ENCODE measurements at places on chromosomes 11 and 22. TPM values are rescaled to one million over a fixed set of nuclear protein-coding genes. Genes with fewer than 3 reads are reported as not detected.

Gene SCGB1D4
- not detected for polyA plus RNA-seq

DNA sequence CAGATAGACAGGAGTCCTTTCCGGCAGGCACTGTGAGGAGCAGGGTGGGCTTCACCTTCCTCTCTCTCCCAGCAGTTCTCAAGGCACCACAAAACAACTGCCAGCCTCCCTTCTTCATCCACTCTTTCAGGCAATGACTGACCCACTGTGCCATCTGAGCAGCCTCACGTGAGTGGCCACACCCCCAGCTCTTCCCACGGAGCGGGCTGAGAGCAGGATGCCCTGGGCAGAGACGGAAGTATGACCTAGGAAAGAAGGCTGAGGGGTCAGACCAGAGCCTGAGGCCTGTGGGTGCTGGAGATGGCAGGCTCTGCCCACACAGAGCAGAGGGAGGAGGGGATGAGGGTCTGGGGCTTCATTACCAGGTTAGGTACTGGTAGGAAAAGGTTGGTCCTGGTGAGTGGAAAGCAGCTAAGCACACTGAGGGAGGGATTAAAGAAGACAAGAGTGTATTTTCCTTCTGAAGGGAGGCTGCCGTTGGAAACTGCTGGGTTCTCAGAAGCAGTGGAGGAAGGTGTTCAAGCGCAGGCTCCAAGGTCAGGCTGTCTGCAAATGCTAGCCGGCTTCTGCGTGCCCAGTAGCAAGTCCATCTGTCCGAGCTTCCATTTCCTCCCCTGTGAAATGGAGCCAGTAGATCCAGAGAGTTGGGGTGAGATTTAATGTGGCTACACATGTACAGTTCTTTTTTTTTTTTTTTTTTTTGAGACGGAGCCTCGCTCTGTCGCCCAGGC, 4.6 kb downstream of the NLRP6 start:
- no peak for DNase-seq

GRCh38 chr11:29844701-29845379, 172.0 kb downstream of the KCNA4 start:
- no peak for DNase-seq

DNA sequence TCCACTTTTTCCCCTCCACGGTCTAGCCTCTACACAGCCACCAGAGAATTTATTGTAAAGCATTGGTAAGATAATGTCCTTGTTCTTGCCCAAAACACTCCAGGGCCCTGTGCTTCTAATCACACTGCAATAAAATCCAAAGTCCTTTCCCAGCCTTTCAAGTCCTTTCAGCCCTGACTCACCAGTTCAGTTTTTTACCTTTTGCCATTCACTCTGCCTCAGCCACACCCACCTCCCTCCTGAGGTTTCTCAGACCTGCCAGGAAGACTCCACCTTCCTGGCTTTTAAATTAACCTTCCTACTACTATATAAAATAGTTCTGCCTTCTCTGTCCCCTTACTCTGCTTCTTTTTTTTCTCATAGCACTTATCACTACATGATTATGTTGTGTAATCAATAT, 91.0 kb upstream of the ARHGAP32 start:
- peak; percentile 14 for DNase-seq

Gene ANGPTL5
- not detected for polyA plus RNA-seq

Gene PGA5
- polyA plus RNA-seq: not detected

GRCh38 chr22:23692598-23693291, 1.9 kb downstream of the RGL4 start:
- DNase-seq: no peak

GRCh38 chr11:79168530-79169110, 272.2 kb downstream of the TENM4 start:
- DNase-seq: no peak

GRCh38 chr11:947744-948143, 22.1 kb downstream of the AP2A2 start:
- DNase-seq: no peak

GRCh38 chr11:47101406-47101805, 75.3 kb downstream of the ARFGAP2 start:
- no peak for DNase-seq

Gene PLAAT2
- polyA plus RNA-seq: 0.14 TPM

GRCh38 chr11:124754710-124755109, 2.7 kb upstream of the VSIG2 start:
- no peak for DNase-seq

- DNase-seq: peak; percentile 28
Measured at GRCh38 chr22:17754233-17754925, 19.9 kb downstream of the BID start.

Gene GDPD4
- polyA plus RNA-seq: not detected

Gene APOBEC3B
- polyA plus RNA-seq: 19.1 TPM

DNA sequence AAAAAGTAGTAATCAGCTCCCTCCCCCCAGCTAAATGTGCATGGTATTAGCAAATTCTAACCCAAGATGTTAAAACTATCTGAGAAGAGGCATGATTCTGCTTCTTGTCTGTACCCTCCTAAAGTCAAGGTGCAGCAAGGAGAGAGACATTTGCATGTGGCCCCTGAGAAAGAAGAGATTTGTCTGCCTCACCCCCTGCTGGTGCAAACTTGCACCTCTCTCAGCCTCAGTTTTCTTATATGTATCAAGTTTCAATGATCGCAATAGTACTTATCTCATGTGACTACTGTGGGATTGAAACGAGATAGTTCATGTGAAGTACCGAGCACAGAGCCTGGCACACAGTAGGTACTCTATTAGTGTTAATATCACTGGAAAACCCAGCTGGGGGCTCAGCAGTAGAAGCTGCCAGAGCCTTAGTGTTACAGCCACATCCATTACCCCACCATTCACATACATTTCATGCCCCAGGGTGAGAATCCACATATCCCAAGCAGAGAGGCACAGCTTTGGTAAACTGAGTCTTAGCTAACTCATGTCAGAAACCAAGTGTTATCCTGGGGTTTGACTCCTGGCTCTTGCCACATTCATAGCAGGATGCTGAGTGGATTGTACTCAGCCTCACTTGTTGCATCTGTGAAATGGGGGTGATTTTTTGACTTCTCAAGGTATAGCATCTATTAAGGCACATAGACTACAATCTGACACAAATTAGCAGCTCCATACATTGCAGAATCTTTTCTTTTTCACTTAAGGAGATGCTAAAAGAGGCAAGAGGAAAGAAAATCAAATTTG, 24.9 kb downstream of the CD44 start:
- DNase-seq: no peak

DNA sequence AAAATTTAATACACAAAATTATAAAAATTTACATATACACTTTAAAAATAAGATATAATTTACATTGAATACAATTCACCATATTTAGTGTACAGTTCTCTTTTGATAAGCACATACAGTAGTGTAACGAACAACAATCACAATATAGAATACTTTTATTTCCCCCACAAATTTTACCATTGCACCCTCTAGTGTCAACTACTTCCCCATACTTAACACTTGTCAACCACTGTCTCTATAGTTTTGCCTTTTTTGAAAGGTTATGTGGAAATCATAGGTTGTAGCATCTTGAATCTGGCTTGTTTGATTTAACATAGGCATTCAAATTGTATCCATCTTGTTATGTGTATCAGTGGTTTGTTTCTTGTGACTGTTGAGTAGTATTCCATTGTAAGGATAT, 21.3 kb upstream of the PANX1 start:
- DNase-seq: no peak

DNA sequence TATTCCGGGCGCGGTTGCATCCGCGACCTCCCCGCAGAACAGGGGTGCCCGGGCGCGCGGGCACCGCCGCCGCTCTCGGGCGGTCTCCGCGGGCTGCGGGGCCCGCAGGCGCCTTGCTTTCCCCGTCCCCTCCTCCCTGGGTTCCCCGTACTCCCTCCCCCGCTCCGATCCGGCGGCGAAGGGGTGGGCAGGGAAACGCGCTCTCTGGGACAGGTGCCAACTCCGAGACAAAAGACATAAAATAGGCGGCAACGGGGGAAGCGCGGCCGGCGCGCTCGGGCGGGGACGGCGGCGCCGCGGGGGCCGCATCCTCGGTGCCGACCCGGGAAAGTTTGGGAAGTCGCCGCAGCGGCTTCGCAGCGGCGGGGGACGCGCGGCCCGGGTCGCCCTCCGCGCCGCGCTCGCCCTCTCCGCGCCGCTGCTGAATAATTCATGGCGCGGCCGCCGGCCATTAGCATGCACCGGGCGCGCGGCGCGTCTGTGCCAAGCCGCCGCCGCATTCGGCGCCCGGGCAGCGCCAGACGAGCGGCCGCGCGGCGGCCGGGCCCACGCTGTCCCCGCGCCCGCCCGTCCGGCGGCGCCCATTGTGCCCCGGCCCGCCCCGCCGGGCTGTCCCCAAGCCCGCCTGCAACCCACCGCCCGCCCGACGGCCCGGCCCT, 78.7 kb upstream of the PPARA start:
- peak; percentile 92 for DNase-seq

GRCh38 chr22:35312198-35313059, 12.7 kb downstream of the TOM1 start:
- no peak for DNase-seq

Gene FAM111B
- 12.6 TPM for polyA plus RNA-seq

- DNase-seq: no peak
Measured at GRCh38 chr11:76641905-76642304, 28.6 kb downstream of the LRRC32 start.

GRCh38 chr22:23800297-23801237, 13.8 kb downstream of the SMARCB1 start:
- DNase-seq: no peak

Gene OR4A16
- not detected for polyA plus RNA-seq

GRCh38 chr11:8223513-8223900, 40.2 kb downstream of the LMO1 start:
- no peak for DNase-seq

Gene NRIP3
- polyA plus RNA-seq: 0.57 TPM

- no peak for DNase-seq
Measured at GRCh38 chr11:115317277-115318185, 186.7 kb downstream of the CADM1 start.

DNA sequence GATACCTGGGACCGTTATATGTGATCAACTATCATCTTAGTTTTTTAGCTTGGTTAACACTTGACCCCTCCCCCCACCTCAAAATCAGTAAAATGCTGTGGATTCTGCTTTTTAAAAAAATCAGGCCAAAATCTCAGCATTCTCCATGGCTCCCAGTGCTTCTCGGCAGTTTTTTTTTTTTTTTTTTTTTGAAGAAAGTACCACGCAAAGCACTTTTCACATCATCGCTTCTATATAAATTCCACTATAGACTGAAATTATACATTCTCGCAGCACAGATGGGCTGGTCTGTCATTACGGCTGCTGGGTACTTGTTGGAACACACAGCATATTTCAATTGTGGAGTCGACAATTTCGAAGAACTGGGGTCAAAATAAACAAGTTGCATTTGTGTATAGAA, 67.7 kb upstream of the PPARA start:
- no peak for DNase-seq

Gene BBS1
- polyA plus RNA-seq: 10.9 TPM

DNA sequence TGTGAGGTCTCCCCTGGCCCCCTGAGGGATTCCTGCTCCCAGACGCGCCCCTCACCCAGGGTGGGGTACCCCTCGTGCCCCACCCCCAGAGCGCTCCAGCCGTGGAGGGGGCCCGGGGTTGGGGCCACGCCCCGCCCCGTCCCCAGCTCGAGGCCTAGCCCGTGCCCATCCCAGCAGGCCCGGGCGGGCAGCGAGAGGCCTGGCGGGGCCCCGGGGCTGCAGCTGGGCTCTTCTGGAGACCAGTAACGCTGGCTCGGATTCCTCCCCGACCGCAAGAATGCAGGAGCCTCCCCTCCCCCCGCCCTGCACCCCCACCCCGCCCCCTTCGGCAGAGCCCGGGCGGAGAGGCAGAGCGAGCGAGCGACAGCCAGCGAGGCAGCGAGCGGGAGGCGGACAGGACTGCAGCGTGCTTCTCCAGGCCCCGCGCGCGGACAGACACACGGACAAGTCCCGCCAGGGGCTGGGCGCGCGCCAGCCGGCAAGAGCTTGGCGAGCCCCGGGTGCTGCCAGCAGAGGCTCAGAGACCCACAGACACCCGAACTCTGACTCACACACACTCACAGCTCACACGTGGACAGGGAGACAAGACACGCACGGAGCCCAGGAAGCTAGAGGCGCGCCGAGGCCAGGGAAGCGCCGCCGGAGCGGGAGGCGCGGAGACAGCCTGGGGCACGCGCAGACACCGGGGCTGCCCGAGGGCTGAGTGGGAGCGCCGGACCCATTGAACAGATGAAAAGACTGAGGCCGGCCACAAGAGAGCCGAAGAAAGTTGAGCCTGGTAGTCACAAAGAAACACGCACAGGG, 15.2 kb downstream of the BCL9L start:
- peak; percentile 75 for DNase-seq

Gene MMP13
- not detected for polyA plus RNA-seq
